ENCODE measurements at places on chromosomes 2 and 18.

DNA sequence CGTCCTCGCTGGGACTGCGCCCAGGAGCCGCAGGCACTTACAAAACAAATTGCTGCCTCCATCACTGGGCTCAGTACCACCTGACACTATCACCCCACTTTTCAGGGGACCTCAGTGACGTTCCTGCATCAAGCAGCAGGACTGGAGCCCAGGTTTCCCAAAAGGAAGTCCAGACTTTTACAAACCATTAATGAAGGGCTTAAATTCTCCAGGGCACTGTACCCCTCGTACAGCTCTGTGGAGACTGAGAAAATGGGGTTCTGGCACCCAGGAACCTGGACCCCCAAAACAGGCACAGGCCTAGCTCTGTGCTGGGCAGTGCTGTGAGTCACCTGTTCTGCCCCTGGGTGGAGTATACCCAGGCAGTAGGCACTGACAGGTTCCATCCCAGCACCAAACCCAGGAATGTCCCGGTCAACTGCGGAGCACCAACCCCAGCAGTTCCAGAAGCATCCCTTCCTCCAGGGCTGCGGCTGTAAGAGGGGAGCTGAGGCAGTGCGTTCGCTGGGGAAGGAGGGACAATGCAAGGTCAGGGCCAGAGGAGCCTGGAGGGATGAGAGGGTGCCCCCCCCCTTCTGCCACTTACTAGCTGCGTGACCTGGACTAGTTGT is 24.6 kb upstream of the NOTO start:
- no peak for DNase-seq

- DNase-seq, result no peak
These were observed 15.1 kb downstream of the CYRIA start for GRCh38 chr2:16650287-16651249.

DNA sequence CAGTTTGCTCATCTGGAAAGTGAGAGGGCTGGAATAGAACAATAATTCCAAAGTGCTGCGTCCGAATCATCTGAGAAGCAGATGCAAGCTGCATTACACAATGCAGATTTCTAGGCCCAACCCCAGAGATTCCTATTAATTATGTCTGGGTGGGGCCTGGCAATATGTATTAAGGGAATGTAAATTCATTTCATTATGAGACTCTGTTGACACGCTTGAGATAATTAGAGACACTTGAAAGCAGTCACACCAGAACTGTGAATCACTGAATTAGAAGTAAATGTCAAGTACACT is 54.7 kb upstream of the HK2 start:
- DNase-seq, result no peak

GRCh38 chr2:9602412-9602811 is 28.4 kb downstream of the YWHAQ start:
- no peak for DNase-seq

DNA sequence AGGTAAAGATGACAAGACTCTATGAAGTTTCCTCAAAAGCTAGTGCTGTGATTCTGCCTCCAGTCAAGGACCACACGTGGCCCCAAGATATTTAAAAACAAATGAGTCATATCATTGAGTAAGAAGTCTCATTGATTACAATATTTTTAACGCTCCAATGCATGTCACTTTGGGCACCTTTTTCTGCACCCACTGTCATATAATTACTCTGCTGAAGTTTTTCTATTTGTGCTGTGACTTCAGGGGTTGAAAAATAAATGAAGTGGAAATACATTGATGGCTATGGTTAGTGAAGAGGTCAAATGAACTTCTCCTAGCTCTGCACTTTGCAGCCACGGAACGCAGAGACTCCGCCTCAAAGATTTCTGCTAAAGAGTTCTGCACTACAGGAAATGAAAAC is 344.3 kb upstream of the KYNU start:
- DNase-seq, result no peak

- no peak for DNase-seq
These were observed 172.0 kb downstream of the SLC4A10 start for GRCh38 chr2:161796192-161796591.

DNA sequence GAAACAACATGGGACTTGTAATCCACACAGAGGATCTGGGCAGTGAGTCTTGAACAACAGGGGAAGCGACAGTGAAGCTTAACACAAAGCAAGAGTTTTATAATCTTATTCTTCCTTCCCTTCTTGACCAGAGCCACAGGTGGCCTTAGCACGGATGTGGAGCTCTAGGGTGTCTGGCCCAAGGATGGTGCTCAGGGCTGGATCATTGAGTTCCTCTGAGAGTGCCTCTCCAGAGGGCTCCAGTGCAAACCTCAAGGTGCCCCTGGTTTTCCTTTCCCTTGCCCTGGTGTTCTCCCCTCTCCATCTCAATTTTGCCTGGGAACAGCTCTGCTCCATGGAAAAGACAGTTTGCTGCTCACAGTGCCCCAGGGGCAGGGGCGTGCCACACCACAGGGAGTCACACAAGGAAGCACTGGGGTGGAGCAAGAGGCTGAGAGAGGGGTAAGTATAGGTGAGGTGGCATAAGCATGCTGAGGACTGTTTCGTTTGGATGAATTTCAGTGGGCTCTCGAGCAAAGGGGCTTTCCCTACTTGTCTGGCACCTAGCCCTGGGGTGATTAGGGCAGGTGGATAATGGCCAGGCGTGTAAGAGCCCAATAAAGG is 88.6 kb upstream of the B3GNT7 start:
- DNase-seq, result no peak

DNA sequence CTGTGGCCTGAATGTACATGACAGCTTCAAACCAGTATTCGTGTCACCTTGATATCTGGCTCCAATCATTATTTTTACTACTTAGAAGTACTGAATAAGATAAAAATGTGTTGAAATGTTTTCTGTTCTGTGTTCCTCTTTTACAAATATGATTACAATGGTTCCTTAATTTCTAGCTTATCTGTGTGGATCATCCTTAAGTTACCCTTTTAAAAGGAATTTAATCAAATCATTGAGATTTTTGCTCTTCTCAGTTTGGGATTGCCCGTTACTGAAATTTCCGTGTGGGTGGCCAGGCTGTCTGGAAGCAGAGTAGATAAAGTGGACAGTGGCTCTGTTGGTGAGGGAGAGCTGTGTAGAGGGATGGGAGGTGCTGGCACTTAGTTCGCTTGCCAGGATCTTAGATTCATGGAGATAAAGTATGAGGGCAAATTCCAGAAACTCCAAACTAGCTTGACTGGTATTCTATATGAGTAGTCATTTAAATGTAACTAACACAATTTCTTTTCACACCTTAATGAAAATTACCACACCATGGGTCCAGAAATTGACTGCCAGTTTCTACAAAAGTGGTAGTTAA is 27.4 kb upstream of the SAG start:
- DNase-seq, result no peak

DNA sequence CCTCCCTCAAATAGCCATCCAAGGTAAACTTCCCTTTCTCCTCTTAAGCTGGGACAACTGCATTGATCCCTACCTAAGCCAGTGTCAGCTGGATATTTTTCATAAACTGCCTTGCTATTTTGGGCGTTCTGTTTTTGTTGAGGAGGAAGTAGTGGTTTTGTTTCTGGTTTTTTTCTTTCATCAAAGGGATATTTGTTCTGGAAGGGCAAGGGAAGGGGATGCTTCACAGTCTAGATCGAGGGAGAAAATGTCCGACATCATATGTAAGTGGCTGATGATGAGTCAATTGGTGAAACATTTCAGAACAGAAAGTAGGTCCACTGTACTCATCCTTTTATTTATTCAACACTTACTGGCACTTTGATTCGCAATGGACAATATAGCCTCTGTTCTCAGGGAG is 31.0 kb downstream of the TANC1 start:
- DNase-seq, result no peak

DNA sequence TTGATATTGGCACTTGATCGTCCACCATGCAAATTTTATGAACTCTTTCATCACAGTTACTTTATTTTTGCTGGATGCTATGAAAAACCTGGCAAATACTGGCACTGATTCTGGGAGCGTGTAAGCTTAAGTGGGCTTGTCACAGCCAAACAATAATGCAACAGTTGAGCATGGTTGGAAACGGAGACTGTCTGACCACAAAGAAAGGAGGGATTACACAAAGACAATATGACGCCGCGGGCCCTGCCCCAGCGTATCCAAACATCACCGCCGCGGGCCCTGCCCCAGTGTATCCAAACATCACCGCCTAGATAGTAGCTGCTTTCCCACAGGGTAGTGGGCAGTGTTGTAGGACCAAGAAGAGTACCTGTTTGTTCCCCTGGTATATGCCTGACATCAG is 135.9 kb downstream of the PRPF40A start:
- DNase-seq, result no peak

Measured in stimulated activated CD8-positive, alpha-beta memory T cell treated with anti-CD3 and anti-CD28 coated beads, Interleukin-15, amount 100 ng/mL, for 4 hours (primary cell).